ENCODE measurements at places on chromosomes 1 and 21.

DNA sequence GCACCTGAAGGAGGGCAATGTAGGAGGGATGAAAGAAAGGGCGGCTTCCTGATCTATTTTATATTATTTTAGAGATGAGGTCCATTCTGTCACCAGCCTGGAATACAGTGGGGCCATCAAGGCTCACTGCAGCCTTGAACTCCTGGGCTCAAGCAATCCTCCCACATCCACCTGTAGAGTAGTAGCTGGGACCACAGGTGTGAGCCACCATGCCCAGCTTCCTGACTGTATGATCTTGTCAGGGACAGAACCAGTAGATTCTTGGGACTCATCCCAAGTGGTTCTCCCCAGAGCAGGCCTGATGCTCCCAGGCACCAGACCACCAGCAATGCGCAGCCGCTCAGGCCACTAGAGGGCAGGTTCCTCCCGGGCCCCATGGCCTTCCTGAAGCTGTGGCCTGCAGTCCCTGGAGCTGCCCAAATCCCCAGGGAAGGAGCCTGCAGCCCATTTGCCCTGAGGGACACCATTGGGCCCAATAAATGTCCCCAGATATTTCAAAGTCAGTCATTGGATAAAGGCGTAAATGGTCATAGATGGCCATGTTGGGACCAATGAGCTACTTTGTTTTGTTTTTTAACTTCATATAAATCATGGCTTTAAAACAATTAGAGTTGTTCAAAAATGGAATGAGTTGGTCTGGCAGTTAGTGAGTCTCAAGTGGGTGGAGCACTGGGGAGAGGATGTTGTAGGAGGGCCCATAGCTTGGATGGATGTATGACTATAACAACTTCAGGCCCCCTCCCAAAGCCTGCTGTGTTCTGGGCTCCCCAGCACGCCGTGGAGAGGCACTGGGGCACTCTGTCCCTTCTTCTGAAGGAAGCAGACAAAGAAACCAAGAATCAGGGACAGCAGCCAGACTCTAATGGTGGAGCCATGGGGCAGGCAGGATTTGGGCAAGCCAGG lies 44.7 kb upstream of the GOLT1A start:
- DNase-seq, result peak; percentile 65

DNA sequence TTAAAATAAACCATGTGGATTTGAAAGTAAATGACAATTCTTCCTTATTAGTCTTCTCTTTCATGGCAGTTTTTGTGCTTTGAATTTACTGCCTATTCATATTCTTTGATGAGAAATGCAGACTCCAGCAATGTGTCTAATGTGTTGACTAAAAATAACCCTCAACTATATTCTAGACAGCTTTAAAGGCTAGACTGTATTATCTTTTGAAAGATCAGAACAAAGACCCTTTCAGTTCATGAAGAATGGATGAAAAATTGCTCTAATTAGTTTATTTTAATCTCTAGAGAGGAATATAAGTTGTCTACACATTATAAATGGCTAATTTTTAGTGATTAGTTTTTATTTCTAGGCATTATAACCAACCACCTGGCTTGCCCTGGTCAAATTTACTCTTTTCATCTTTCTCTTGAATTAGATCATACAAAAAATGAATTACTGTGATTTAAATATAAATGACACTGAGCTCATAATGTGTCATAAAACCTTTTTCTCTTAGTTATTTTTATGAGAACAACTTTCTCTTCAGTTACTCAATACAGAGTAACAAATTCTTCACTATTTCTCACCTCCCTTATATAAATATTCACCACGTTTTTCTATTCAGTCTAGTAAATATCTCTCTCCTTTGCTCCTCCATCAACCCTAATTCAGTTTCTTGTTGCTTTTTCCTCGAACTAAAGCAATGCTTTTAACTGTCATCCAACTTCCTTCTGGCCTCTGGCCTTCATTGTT lies 428.5 kb upstream of the TMPRSS15 start:
- no peak for DNase-seq

DNA sequence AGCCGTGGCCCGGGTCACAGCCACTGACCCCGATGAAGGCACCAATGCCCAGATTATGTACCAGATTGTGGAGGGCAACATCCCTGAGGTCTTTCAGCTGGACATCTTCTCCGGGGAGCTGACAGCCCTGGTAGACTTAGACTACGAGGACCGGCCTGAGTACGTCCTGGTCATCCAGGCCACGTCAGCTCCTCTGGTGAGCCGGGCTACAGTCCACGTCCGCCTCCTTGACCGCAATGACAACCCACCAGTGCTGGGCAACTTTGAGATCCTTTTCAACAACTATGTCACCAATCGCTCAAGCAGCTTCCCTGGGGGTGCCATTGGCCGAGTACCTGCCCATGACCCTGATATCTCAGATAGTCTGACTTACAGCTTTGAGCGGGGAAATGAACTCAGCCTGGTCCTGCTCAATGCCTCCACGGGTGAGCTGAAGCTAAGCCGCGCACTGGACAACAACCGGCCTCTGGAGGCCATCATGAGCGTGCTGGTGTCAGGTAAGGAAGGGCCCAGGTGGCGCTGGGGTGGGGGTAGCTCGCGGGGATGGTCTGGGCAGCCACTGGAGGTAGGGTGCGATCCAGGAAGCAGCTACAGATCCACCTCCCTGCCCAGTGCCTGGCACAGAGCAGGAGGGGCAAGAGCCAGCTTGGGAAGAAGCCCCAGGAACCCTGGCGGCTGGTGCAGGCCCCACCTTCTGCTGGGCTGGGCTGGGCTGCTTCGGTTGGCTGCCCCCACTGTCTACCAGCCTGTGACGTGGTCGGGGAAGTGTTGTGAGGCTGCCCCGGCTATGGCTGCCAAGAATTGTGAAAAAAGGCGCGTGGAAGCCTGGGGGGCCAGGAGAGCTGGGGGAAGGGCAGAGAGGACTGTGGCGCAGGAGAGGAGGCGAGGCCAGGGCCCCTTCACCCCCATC lies 3.8 kb downstream of the CELSR2 start:
- DNase-seq, result peak; percentile 83

DNA sequence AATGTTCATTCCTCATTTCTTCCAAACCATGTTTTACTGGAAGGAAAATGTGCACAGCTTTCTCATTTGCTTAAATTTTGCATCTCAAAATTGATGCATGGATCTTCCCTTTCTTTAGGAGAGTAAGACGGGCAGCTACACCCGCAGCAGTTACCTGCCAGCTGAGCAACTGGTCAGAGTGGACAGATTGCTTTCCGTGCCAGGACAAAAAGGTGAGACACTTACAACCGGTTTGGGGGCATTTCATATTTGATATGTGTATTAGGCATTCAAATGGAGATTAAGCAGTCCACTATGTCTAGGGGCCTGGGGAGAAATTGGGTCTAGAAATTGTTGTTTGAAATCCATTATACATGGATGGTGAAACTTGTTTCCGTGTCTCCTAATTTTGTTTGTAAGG lies 12.9 kb downstream of the C8A start:
- no peak for DNase-seq

GRCh38 chr1:170700842-170701615 lies 37.1 kb downstream of the PRRX1 start:
- no peak for DNase-seq

DNA sequence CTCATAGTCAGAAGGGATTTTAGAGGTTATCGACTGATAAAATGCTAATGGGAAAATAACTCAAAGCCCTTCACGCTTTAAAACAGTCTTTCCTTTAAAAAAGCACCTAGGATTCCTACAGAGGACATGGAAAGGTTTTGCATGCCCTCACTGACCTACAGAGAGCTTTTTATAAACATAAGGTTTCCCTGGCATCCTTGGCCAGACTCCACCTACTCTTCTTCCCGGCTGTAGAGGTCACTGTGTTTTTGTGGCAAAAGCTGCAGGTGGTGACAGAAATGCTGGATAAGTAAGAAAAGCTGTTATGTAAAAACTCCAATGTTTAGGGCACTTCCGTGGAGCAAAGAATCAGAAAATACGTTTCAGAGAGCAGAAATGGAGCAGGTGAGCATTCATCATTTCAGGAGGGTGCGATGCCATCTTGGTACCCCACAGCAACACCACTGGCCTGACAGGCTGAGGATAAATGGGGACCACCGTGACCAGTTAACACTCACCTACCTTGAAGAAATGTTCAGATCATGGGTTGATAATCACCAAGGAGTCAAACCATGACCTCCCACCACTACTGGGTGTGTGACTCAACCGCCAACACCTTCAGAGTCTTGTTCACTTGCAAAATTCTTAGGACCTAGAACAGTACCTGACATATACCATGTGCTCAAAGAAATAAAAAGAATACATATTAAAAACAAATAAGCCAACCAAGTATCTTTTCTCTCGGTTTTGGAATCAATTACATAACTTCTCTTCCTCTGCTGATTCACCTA lies 46.6 kb downstream of the SSBP3 start:
- DNase-seq, result no peak
